ENCODE measurements at places on chromosomes 5 and 9.

DNA sequence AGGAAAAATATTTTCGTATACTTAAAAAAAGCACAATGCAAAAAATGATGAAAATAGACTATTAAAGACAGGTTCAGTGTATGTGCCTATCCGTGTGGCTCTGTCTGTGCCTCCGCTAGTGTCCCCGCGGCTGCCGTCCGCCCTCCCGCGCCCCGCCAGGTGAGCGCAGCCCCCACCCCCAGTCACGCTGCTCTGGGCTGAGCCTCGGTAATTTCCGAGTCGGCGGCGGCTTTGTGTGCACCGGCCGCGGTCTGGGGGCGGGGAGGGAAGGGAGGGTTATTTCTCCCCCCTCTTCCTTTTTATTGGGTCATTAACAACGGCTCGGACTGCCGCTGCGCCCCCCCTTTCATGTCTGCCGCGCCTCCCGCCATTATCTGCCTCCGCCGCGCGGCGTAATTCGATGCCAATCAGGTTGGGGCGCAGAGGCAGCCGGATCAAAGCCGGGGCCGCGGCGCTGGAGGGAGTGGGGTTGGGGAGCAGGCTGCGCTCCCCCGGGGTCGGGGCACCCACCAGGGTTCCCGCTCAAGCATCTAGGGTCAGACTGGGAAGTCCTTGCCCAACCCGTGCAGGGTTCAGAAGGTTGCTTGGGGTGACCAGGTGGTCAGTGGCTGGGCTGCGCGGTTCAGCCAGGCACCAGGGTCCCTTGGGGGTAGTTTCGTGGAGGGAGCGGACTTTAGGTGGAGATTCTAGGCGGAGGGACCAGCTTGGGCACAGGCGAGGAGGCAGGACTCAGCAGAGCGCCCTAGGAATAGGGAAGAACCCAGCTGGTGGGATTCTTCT lies 39.5 kb upstream of the PSD2 start:
- DNase-seq, result no peak

DNA sequence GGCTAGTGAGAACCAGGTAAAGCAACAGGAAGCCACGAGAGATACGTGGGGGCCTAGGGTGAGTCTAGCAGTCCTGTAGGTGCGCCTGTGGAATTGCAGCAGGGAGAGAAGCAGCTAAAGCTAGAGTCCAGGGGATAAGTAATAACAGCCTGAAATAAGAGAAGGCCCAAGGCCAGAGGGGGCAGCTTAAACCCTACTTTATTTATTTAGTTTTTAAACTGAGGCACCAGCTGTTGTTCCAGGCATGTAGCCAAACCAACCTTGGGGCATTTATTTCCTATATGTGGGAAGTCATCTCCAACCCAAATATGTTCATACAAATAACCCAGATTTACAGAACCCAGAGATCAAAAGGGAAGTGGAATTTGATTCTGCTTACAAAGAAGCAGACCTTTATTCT lies 93.5 kb downstream of the GLDC start:
- DNase-seq, result no peak

- no peak for DNase-seq
Observed at GRCh38 chr9:26687421-26687820, 205.2 kb downstream of the CAAP1 start.

DNA sequence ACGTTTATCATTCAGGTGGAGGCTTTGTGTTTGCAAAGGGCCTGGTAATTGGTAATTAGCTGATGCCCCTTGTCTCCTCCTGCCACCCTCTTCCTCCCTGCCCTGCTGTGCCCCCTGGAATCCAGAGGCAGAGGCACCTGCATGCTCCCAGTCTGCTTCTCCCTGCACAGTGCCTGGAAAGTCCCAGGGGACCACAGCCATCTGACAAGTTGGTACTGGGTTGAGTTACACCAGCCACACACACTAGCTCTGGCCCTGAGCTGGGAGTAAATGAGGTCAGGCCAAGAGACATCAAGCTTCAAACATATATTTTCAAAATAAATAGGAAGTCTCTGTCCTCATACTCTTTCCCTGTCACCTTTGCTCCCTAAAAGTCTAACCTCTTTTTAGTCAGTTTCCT lies 56.3 kb downstream of the INSYN2B start:
- no peak for DNase-seq

GRCh38 chr9:128587453-128587852 lies 35.1 kb downstream of the SPTAN1 start:
- no peak for DNase-seq

DNA sequence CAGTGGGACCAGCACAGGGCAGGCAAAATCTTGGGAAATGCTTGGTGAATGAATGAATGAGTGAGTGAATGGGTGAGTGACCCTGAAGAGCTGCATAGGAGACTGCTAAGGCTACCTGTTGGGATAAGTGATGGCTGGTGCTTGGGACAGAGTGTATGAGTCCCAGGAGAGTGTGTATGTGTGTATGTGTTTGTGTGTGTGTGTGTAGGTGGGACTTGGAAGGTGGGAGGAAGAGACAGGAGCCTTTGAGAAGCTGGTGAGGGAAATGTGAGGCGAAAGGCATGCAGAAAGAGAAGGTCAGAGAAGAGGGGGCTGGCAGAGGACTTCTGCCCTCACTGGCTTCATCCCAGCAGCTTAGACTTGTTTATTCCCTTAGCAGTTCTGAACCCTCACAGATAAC lies 33.3 kb upstream of the FOXE1 start:
- DNase-seq, result no peak
